Bone marrow (tissue), 2 donors: ENCODE measurements at places on chromosomes 3 and 15.

DNA sequence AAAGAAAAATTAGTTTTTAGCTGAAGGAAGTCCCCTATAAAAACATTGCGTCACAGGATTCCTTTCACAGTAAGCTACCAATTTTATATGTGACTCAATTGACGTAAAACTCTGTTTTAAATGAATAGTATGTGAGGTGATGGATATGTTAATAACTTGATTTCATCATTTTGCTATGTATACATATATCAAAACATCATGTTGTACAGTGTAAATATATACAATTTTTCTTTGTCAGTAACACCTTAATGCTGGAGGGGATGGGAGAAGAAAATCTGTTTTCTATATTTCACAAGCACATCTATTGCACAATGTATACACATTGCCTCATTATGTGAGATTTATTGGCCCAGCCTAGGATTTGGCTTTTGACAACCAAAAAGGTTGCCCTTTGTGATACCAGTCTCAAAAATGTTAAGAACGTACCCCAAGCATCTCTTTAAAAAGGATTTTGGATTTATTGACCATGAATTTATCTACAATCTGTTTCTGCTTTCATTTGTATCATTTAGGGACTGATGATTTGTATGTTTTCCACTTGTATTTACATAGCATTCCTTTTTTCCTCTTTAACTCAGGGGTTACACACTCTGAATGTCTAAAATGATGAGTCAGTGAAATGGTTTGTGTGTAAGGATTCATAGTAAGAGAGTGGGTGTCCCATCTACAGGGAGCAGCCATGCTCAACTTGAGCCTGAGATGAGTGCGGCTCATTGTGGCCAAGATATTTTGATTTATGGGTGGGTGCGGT, 62.6 kb downstream of the CRTC3 start:
- no peak for DNase-seq

- DNase-seq = no peak
Observed at GRCh38 chr15:96756146-96756545, 425.6 kb downstream of the NR2F2 start.

DNA sequence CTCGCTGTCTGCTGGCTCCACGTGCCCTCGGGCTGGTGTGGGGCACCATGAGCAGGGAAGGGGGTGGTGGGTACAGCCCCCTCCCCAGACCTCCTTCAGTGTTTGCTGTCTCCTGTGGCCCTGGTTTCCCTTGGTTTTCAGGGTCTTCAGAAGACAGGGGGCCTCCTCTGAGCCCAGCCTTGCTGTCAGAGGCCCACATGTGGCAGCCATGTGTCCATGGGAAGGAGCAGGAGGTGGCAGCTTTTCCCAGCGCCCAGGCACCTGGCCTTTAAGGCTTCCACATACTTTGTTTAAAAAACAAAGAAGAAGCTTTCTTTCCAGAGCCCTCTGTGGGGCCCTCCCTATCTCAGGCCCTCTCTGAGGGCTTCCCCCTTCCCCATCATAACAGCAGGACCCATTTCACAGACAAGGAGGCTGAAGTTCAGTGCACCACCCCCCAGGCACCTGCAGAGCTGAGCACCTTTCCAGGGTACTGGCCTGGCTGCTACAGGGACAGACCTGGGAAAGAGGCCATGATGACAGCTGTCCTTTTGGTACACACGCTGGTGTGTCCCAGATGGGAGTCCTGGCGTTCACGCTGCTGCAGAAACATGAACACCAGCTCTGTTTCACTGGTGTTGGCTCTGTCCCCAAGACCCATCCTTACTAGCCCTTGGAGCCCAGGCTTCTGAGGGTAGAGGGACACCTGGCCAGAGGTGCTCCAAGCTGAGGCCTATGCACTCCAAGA, 73.7 kb downstream of the DNAJB8 start:
- DNase-seq = no peak

- no peak for DNase-seq
Observed at GRCh38 chr3:151146731-151147091, 56.3 kb downstream of the GPR171 start.

DNA sequence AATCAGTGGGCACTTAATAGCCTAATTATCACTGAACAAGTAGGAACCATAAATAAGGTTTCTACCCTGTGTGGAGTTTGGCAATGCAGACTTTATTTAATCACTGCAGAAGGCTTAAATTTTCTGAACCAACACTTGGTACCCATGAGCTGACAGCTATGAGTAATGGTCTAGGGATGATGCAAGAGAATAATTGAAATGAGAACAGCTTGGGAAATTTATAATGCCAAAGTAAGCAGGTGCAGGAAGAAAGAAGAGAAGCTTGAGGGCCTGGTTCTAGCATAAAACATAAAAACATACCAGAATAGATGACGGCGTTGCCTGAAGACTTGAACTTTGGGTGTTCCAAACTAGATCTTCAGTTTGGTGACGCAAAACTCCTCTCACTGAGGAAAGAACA, 67.0 kb downstream of the IMPG2 start:
- no peak for DNase-seq

GRCh38 chr3:37949866-37950265, 40.7 kb upstream of the VILL start:
- no peak for DNase-seq

DNA sequence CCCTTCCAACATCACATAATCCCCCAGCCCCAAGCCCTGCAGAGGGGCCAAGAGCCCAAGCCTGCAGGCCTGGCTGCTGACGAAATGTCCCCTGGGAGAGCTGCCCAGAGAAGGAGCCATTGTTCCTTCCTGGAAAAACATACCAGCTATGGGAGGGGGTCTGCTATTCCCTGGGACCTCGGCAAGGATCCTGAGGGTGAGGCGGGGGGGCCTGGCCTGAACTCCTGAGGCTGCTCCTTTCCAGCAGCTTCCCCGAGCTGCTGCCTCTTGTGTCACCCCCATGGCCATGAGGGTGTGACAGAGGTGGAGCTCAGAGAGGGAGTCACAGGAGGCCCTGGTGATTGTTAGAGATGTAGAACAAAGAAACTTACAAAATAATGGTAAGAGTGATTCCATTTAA, 12.9 kb downstream of the LOXL1 start:
- no peak for DNase-seq

GRCh38 chr3:150611666-150612065, 8.5 kb downstream of the SELENOT start:
- DNase-seq = no peak

- DNase-seq = no peak
Observed at GRCh38 chr3:170290194-170290593, 67.3 kb upstream of the SKIL start.

GRCh38 chr3:66478960-66479359, 21.9 kb downstream of the LRIG1 start:
- DNase-seq = no peak

DNA sequence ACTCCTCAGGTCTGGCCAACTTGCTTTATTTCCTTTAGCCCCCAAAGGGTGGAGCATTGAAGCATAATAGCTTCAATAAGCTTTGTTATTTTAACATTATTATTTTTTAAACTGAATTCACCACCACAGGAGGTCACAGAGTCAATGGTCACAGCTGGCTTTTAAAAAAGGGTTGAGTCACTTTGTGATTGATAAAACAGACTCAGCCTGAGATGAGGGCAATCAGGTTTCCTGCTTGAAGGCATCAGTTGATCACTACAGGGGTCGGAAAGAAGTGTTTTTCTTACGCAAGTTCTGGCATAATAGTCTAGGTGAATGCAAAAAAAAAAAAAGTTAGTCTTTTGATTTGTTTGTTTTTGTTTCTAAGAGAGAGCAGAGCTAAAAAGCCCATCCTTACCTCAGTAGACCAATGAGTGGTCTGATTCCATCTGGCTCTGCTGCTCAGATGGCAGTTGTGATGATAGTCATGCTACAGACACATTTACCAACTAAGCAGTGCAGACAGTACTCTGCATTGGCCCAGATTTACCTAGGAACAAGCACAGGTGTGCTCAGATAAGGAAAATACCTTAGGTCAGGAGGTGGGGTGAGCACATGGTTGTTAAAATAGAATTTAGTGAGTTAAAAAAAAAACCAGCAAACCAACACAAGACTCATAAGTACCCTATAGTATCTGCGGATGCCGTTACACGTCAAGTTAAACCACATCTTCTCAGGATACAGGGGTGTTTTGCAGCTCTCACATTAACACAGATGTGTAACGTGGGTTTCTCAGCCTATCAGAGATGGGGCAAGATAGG, 22.6 kb downstream of the ZNF80 start:
- DNase-seq = no peak

GRCh38 chr15:47987908-47988532, 132.8 kb upstream of the SLC24A5 start:
- DNase-seq = peak; percentile 18

DNA sequence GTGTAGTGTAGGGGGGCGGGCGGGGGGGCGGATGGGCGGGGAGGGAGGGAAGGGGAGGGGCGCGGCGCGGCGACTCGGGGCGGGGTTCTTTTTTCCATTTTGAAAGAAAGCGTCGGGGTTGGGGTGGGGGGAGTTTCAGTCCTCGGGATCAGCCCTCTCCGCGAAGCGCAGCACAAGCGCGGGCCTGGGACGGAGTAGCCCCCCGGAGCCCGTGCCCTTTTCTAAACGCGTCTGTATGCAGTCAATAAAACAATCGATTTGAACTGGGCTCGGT, 6.1 kb downstream of the ISLR2 start:
- DNase-seq = no peak

DNA sequence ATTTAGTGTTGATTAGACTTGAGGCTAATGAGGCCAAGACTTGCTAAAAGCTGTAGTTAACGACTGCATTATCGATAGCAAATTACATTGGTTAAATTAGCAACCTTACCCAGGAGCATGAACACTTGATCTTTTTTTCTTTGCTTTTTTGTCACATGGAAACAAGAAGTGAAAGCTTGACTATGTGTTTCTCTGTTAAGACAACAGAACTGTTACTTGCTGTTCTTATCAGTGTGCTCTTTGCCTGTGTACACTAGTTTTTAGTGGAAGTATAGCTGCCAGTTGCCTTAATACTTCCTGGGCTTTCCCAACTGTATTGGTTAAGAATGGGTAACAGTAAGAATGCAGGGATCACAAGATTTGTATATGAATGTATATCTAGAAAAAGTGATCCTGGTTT, 625.5 kb downstream of the NAALADL2 start:
- no peak for DNase-seq

GRCh38 chr15:66783314-66783713, 81.3 kb downstream of the SMAD6 start:
- no peak for DNase-seq

DNA sequence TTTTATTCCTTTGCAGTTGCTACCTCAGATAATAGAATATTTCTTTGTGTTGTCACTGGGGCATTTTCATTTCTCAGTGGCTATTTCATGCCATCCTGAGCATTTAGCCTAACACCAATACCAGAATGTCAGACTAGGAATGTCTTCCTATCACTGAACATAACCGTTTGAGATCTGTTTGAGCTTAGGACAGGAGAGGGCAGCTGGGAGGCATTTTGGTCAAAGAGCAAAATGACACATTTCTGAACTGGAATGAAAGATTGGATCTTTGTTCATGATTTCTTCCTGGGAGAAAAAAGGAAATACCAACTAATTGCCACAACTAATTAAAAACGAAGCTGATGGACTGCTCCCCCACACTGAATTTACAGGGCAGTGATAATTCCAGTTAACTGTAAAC, 921.3 kb upstream of the NR2F2 start:
- DNase-seq = no peak

- no peak for DNase-seq
Observed at GRCh38 chr3:148084931-148085330, 612.8 kb upstream of the AGTR1 start.
